ENCODE measurements at places on chromosomes 6 and 20. TPM values are rescaled to one million over a fixed set of nuclear protein-coding genes. Genes with fewer than 3 reads are reported as not detected.

GRCh38 chr6:64113704-64114103 is 478.1 kb downstream of the PHF3 start:
- H3K4me3 ChIP-seq = no peak overlapping the region
- H3K36me3 ChIP-seq = no peaks in the 10 kb centered on the region
- H3K27ac ChIP-seq = no peak overlapping the region
- DNase-seq = no peak

DNA sequence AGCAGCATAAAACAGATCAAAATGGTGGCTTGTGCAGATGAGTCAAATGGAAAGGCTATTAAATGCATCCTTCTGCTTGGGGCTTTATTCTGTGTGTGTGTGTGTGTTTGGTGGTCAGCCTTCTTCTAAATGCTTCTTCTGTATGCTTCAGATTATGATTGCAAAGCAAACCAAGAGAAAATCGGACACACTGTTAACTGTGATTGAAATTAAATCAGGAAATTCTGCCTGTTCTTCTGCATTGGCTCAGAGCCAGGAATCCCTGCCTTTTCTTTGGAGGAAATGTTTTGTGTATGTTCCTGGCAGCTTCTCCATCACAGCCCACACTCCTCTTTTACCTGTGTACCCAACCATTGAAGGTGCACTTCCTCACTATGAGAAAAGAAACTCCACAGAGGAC is 22.3 kb upstream of the PDE10A start:
- no peak for DNase-seq
- H3K27me3 ChIP-seq = peaks cover 2% of the 10 kb centered on the region
- no peaks in the 10 kb centered on the region for H3K36me3 ChIP-seq
- H3K4me1 ChIP-seq = no peaks in the 10 kb centered on the region
- H3K27ac ChIP-seq = no peak overlapping the region
- no peak overlapping the region for H3K4me3 ChIP-seq

DNA sequence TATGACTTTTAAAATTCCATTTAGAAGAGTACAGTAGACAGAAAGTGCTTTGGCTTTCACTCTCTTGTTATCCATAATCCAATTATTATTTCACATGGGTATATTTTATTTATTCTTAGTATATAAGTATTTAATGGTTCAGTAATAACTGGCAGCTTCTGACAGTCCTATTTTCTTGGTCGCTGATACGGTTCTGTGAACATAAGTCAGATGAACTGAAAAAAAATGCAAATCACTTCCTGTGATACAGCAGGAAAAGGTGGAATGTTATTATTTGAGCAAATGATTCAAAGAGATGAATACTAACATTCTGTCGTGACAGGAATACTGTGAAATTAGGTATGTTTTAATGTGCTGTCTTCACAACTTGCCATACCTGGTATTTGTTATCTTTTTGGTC is 132.3 kb downstream of the ARHGAP18 start:
- DNase-seq = no peak
- no peak overlapping the region for H3K4me3 ChIP-seq
- H3K27ac ChIP-seq = no peak overlapping the region

- no peak overlapping the region for H3K4me3 ChIP-seq
- DNase-seq = no peak
- H3K4me1 ChIP-seq = no peaks in the 10 kb centered on the region
- no peak overlapping the region for H3K27ac ChIP-seq
These were observed 228.8 kb upstream of the FAM83B start for GRCh38 chr6:54617730-54618129.

DNA sequence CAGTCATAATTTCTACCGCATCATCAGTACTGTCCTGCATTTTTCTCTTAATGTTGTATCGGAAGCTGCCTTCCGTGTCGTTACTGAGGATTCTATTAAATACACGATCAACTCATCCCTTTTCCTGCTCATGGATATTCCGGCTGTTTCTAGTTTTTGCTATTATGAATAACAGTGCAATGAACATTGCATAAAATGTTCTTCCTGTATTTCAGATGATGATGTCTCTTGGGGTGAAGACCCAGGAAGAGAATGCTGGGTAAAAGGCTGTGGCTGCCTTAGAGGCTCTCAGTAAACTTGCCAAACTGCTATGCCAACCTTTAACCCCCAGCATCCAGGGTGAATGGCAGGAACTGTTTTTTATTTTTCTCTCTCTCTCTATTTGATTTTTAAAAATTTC is 24.1 kb upstream of the EPB41L1 start:
- H3K27me3 ChIP-seq = peaks cover 2% of the 10 kb centered on the region
- no peak overlapping the region for H3K4me3 ChIP-seq
- H3K27ac ChIP-seq = no peak overlapping the region
- no peak for DNase-seq
- no peaks in the 10 kb centered on the region for H3K4me1 ChIP-seq

- H3K4me3 ChIP-seq = no peak overlapping the region
- no peaks in the 10 kb centered on the region for H3K36me3 ChIP-seq
These were observed 838.0 kb downstream of the DHX35 start for GRCh38 chr20:39800111-39800510.

DNA sequence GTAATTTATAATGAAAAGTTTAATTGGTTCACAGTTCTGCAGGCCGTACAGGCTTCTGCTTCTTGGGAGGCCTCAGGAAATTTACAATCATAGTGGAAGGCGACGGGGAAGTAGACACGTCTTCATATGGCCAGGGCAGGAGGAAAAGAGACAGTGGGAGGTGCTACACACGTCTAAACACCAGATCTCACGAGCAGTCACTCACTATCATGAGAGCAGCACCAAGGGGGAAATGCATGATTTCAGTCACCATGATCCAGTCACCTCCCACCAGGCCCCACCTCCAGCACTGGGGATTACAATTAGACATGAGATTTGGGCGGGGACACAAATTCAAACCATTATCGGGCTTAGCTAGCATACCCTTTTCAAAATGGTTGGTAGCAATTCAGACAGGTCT is 41.2 kb downstream of the EIF2S2 start:
- peak overlapping the region; percentile 29 for H3K27ac ChIP-seq
- no peak overlapping the region for H3K4me3 ChIP-seq
- peaks cover 35% of the 10 kb centered on the region for H3K4me1 ChIP-seq
- H3K27me3 ChIP-seq = no peaks in the 10 kb centered on the region

GRCh38 chr6:150713931-150714330 is 114.2 kb downstream of the PLEKHG1 start:
- no peak overlapping the region for H3K4me3 ChIP-seq
- no peak overlapping the region for H3K27ac ChIP-seq
- DNase-seq = no peak
- H3K36me3 ChIP-seq = no peaks in the 10 kb centered on the region

DNA sequence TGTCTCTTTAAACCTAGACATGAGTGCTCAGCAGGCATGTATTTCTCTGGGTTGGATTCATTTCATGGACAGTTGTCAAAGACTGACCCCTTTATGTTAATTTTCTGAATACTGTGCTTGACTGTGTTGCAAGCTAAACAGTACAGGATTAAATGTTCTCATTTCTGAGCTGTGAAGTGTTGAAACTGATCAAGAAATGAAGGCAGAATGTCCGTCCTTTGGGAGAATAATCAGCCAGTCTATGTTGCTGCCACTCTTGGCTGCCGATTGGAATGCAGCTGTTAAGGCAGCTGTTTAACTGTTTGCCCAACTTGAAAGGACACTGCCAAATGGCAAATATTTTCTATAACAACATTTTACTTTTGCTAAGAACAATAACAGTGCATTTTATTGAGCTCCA is 87.3 kb downstream of the CEP57L1 start:
- H3K4me3 ChIP-seq = no peak overlapping the region
- H3K27me3 ChIP-seq = peaks cover 44% of the 10 kb centered on the region
- H3K36me3 ChIP-seq = no peaks in the 10 kb centered on the region
- DNase-seq = no peak
- H3K27ac ChIP-seq = no peak overlapping the region

DNA sequence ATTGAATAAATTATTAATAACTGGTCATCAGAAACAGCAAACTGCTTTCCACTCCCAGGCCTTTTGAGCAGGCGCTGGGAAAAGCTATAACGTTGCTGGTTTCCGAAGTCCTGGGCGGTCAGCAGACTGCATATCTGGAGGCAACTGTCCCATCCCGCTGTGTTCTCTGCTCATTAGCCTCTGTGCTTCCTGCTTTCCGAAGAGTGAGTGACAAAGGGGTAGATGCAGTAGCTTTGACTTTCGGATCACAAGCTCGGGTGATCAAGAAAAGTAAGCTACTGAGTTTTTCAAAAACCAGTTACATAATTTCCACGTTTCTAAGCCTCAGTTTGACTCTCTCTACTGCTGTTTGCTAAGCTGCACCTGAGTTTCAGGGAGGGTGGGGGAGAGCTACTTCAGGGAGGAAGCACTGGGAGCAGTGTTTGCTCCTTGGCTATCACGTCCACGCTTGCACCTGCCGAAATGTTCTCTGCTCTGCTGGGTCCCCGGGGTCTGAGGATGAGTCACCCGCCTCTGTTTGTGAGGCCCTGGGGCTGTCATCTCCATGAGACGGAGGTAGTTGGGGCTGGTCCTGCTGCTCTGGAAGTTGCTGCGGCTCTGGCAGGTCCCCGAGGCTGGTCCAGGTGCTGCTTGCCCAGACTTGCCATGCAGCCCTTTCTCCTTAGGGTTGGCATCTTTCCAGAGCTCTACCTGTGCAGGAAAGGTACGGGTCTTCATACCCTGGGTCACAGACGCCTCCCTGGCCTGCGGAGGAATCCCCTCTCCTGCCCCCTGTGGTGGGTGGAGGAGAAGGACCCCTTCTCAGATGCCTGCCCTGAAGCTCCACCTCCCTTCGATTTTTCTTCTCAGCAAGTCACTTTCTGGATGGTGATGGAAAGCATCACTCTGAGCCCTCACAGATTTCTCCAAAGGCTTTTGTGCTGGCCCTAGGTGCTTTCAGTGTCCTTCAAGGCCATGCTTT is 220.0 kb downstream of the QKI start:
- no peak overlapping the region for H3K27ac ChIP-seq
- no peaks in the 10 kb centered on the region for H3K4me1 ChIP-seq
- DNase-seq = no peak
- H3K4me3 ChIP-seq = no peak overlapping the region

DNA sequence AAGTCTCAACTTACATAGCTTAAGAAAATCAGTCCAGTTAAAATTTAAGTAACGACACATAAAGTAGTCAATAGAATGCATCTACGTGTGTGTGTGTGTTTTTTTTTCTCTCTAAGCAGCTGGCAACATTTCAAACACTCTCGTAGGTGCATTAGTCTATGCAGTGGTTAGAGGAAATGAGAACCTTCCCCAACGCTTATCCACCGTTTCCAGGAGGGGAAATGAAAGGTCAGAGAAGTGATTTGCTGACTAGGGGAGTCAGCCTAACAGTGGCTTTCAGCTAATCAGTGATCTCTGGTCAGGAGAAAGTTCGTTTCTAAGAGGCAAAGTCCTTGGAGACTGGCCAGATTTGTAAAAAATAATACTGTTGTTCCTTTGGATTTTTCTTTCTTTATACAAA is 806.6 kb downstream of the C6orf118 start:
- H3K36me3 ChIP-seq = no peaks in the 10 kb centered on the region
- DNase-seq = no peak
- no peaks in the 10 kb centered on the region for H3K4me1 ChIP-seq
- no peaks in the 10 kb centered on the region for H3K27me3 ChIP-seq

DNA sequence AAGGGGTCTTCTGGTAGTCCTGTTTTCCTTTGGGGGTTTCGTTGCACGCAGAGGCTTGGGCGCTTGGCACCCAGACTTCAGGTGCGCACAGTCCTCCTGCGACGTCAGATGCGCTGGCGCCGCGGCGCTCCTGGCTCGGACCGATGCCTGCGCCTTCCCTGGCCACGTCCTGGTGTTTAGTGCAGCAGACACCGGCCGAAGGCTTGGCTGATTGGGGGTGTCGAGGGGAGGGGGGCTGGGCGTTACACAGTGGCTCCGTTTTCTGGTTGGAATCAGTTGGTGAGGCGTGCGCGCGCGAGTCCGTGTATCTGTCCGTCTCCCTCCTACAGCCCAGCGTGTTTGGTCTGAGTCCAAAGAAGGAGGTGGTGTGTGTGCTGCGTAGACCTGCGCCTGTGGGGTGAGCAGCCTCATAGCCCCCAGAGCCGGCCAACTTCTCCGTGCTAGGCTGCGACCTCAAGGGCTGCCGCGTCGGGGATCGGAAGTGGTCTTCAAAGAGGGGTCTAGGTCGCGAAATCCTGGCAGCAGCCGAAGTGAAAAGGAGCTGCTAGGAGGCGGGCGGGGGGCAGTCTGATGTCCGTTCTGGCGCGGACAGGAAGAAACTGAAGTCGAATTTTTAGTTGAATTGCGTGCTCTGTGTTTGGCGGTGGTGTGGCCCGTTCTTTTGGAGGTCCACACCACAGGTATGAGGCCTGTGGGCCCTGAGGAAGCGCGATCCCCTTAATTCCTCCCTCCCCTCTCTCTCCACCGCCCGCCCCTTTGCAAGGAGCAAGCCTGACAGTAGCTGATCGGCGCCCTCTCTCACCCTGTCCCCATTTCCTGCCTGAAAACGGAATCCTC is 1.5 kb downstream of the SYNDIG1 start:
- H3K36me3 ChIP-seq = no peaks in the 10 kb centered on the region
- H3K4me1 ChIP-seq = no peaks in the 10 kb centered on the region
- DNase-seq = no peak
- H3K27ac ChIP-seq = no peak overlapping the region
- H3K4me3 ChIP-seq = no peak overlapping the region
- H3K27me3 ChIP-seq = peaks cover 48% of the 10 kb centered on the region

GRCh38 chr6:74642101-74642500 is 563.8 kb downstream of the COL12A1 start:
- DNase-seq = no peak
- H3K36me3 ChIP-seq = no peaks in the 10 kb centered on the region
- no peaks in the 10 kb centered on the region for H3K27me3 ChIP-seq
- no peak overlapping the region for H3K27ac ChIP-seq
- no peaks in the 10 kb centered on the region for H3K4me1 ChIP-seq

GRCh38 chr20:63321148-63321831 is 28.3 kb downstream of the COL20A1 start:
- H3K27ac ChIP-seq = no peak overlapping the region
- no peak for DNase-seq
- H3K36me3 ChIP-seq = no peaks in the 10 kb centered on the region
- no peaks in the 10 kb centered on the region for H3K4me1 ChIP-seq
- H3K4me3 ChIP-seq = no peak overlapping the region

- no peaks in the 10 kb centered on the region for H3K36me3 ChIP-seq
- H3K27me3 ChIP-seq = no peaks in the 10 kb centered on the region
- H3K27ac ChIP-seq = no peak overlapping the region
- H3K4me1 ChIP-seq = no peaks in the 10 kb centered on the region
- no peak overlapping the region for H3K4me3 ChIP-seq
These were observed 177.6 kb downstream of the THBS2 start for GRCh38 chr6:169075915-169076654.

- DNase-seq = no peak
- no peak overlapping the region for H3K4me3 ChIP-seq
- no peaks in the 10 kb centered on the region for H3K4me1 ChIP-seq
- peaks cover 1% of the 10 kb centered on the region for H3K27me3 ChIP-seq
- H3K36me3 ChIP-seq = no peaks in the 10 kb centered on the region
- H3K27ac ChIP-seq = no peak overlapping the region
These were observed 75.2 kb upstream of the F13A1 start for GRCh38 chr6:6395581-6396197.

GGTLC1 gene
- total RNA-seq = not detected

LY6G5C gene
- 4.7 TPM for total RNA-seq

KIAA0408 gene
- total RNA-seq = 16.9 TPM

MAPK13 gene
- total RNA-seq = 55.7 TPM

SIM1 gene
- 0.13 TPM for total RNA-seq

LTA gene
- 1,021 TPM for total RNA-seq

ADGB gene
- total RNA-seq = not detected

BMP7 gene
- total RNA-seq = 0.12 TPM
